ENCODE measurements at places on chromosomes 6 and 20.

GRCh38 chr6:15881150-15881549, 218.3 kb upstream of the DTNBP1 start:
- no peak for DNase-seq

DNA sequence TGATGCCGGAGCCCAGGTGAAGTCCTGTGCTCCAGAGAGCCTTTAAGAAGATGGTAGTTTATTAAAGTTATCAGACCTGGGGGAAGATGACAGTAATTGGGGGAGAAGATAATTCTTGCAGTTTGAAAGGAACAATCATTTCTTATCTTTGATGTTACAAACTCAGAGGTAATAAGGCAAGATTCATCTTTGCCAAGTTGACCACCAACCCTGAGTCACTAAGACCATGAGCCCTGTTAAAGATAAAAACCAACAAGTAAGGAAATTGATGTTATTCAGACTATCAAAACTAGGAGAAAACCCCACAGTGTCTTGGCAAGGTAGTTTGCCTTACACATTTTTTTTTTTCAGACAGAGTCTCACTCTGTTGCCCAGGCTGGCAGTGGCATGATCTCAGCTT, 73.1 kb downstream of the MKKS start:
- DNase-seq: no peak

DNA sequence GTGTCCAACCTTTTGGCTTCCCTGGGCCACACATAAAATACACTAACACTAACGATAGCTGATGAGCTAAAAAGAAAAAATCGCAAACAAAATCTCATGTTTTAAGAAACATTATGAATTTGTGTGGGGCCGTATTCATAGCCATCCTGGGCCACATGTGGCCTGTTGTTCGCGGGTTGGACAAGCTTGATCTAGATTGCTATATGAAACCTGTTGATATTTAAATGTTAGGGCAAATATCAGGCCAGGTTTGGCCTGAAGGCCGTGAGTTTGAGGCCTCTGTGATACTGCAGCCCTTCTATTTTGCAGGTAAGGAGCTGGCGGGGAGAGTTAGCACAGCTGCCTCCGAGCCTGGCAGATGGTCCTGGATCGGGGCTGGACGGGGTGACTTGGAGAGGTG, 99.0 kb downstream of the CEBPB start:
- no peak for DNase-seq

DNA sequence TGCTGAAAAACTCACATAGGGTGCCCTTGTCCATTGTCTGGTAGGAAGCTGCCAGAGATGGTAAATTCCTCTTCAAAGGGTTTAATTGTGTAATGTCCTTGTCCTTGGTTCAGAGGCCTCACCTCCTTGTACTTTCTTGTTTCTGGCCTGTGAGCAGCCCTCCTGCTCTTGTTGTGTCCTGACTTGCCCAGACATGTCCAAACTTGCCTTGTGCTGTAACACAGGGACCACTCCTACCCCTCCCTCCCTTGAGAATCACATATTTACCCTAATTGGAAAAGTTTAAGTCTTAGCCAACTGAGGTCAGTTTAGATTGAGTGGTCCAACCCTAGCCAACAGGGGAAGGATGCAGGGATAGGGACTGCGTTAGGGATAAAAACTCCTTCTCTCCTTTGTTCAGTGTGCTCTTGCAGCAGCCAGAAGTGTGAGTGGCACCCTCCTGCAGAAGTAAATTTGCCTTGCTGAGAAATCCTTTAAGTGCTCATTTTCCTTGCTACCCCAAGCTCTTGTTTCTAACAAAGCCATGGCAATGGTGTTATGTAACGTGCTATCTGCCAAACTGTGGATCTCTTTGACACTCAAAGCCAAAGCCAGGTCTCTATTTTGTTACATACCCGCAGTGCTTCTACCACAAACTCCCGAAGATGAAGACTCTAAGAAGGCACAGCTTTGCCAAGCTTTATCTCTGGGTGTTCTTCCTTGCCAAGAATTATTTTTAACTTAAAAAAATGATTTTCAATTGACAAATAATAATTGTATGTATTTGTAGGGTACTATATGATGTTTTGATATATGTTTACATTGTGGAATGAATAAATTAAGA, 414.5 kb downstream of the ESR1 start:
- no peak for DNase-seq

DNA sequence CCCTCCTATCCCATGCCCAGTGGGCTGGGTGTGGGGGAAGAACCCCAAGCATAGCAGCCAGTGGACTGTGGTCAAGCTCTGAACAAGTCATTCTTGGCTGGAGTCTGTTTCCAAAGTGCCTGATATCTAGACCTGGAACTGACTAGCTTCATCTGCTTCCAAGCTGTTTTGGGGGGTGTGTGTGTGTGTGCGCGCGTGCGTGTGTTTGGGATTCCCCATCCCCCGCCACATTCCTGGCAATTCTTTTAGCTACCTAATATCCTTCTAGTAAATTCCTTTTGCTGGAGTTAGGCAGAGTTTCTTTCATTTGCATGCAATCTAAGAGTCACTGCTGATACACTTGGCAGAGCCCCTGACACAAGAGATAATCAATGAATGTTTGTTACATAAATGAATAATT, 7.8 kb downstream of the PAK5 start:
- no peak for DNase-seq

GRCh38 chr6:6736791-6737654, 148.5 kb downstream of the LY86 start:
- no peak for DNase-seq

DNA sequence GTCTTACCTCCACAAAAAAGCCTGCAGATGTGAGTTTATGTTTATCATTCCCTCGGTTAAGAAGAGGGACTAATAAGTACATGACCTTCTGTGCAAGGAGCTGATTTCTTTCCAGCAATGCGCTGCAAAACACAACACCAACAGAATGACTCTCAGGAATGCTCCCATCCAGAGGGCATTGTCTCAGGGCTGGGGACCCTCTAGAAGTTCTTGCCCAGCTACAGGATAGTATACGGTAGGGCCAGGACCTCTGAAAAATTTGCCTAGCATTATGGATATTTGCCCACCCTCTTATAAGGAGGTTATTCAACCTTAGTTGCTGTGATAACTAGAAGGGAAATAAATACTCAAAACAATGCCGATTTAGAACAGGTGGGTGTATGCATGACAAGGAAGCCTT, 24.7 kb upstream of the RBL1 start:
- no peak for DNase-seq

GRCh38 chr6:140821196-140821595, 1311.5 kb upstream of the GJE1 start:
- no peak for DNase-seq

DNA sequence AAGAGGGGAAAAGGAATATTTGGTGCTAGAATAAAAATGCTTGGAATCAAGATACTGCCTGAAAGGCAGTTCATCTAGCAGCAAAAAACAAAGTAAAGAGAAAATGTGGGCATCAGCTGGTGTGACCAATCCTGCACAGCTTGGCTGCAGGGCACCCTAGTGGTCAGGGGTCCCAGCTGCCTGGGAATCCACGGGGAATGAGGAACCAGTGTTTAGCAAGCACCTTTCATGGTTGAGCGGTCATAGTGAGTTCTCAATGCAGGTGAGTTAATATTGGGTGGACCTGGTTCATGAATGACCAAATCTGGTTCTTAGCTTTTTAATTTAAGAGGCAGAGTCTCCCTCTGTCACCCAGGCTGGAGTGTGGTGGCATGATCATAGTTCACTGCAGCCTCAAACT, 53.3 kb downstream of the CAP2 start:
- DNase-seq: no peak

- no peak for DNase-seq
These were observed 42.1 kb downstream of the SPACA1 start for GRCh38 chr6:88089708-88090107.

DNA sequence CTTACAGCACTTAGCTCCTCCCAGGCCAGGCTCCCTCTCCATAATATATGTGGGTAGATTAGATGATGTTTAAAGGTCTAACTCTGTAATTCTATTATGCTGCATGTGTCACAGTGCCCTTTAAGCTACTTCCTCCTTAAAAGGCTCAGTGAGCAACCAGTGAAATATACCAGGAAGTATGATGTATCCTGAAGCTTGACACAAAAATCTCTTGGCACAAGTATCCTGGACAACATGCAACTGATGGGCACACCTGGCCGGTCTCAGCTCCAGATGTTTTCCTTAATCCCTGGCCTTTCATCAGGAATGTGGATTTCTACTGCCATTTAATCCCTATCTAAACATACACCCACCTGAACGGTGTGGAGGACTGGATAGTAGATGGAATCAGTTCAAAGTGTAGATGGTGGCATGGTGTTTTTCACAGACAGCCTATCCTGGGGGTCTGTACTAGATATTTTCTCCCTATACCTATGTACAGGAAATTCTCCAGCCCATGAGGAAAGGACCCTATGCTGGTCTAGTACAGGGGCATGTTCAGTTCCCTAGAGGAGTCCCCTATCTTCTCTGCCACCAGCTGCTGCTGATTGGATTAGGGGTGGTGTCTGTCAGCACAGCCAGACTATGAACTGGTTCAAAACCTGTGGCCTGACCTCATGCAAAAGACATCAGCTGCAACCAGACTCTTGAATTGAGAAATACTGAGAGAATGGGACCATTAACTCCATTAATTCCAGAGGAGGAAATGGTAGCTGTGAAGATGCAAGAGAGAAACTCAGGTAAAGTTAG, 59.4 kb upstream of the CITED2 start:
- no peak for DNase-seq

DNA sequence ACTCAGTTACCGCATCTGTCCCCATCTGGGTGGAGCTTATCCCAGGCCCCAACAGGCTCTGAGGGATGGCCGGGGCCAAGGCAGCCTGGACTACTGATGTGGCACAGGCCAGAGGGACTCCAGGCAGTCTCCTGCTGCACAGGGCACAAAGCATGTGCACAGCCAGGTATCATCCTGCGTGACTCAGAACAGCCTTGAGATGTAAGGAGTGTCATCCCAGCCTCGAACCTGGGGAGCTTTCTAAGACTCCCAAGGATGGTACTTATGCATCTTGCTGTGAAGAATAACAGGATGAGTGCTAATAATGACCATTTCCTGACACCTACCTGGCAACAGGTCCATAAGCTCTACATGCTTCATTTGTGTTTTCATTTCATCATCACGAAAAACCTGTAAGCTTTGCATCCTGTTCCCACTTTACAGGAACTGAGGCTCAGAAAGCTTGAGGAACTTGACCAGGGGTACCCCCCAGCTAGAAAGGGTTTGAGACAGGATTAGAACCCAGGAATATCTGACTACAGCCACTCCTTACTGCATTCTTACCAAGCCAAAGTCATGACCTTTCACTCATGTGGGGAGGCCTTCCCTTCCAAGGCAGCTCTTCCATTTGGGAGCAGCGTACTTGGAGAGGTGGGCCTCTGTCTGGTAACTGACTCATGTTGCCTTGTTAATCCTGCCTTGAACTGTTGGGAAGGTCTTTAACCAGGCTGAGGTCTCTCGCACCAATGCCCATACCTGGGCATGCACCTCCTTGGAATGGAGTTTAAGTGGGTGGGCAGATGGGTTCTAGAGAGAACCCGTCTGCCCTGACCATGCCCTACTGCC, 1.9 kb downstream of the TRIB3 start:
- DNase-seq: no peak

GRCh38 chr6:89775150-89775549, 44.4 kb downstream of the MDN1 start:
- DNase-seq: no peak

- DNase-seq: no peak
These were observed 145.5 kb upstream of the ARG1 start for GRCh38 chr6:131427434-131428058.

DNA sequence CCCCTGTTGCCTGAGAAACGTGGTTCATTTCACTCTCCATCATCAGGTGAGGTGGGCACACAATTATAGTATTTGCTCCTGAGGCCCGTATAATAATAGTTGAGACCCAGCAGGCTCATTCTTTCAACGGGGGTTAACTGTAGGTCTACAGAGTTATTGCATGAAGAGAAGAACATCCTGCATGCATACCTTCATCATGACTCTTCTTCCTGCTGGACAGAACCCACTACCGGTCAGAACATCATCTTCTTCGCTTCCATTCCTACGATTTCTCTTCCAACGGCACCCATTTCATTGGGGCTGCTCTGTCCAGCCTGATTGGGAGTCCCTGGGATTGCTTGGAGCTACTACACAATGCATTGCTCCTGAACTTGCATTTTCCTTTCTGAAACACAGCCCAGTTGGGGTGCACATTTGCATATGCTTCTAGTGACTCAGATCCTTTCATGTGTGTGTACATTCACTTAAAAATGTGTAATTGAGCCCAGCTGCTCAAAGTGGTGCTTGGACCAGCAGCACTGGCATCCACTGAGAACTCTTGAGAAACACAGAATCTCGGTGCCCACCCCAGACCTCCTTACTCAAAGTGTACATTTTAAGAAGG, 57.4 kb downstream of the SLC24A3 start:
- no peak for DNase-seq

GRCh38 chr6:166691199-166691598, 64.1 kb upstream of the RPS6KA2 start:
- no peak for DNase-seq

DNA sequence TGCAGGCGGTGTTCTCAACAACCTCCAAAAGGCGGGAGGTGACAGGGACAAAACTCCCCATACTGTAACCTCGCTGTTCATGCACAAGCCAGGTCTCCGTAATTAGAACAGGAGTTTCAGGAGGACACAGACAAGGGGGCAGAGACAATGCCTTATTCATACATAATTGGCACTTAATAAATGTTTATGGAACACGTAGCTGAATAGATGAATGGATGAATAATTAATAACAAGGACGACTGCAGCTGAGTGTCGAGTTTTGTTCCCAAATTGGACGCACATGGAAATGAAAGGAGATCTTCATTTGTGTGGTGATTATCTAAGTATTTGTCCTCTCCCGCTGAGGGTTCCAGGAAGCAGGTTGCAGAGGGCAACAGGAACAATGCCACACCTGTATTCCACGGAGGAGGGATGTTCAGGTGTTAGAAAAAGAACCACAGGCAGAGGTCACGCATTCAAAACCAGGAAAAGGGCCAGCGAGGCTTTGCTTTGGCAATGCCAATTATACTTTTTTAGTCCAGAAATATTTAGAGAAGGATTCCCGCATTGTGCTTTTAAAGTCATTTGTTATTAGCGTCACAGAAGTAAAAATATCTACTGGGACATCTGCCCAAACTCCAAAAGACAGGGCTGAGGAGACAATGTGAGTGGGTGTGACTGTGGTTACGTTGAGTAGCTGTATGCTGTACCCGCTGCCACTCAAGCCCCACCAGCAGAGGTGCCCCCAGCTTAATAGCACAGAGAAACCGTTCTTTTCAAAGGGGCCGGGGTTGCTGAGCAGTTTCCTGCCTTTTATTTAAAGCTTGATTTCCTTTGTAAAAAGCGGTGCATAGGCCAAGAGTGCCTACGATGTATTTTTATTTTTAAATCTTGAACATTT, 123.3 kb downstream of the PXDC1 start:
- DNase-seq: no peak
